Right lung (tissue), 10 donors: ENCODE measurements at places on chromosomes 13 and 19.

GRCh38 chr13:101115762-101116171 is 300.5 kb downstream of the NALCN start:
- no peak for DNase-seq

- no peak for DNase-seq
Measured at GRCh38 chr13:29846475-29847256, 3.8 kb downstream of the UBL3 start.

DNA sequence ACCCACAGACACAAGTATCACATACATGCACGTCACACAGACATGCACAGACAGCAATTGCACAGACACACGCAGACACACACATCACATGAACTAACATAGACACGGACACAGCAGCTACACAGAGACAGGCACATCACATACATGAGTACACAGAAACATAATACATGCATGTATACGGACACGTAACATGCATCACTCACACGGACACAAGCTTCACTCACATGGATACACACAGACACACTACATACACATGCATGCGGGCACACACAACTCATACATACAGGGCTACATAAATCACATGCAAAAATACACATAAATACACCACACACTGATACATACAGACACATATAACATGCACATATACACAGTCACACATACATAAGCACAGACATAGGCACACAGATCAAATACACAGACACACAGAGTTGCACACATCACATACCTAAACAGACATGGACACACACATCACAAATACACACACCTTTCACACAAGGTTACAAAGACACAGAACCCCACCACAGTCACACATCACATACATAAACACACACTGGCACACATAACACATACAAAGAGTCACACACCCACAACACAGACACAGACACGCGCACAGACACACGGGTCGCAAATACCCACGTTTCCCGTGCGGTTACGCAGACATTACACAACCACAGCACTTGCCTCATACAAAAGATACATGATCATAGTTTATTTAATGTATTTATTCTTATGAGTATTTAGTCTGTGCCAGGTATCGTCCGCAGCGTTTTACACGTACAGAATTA is 1.1 kb upstream of the LMTK3 start:
- DNase-seq: no peak

- no peak for DNase-seq
Measured at GRCh38 chr19:52464798-52465470, 11.6 kb downstream of the ZNF578 start.

GRCh38 chr13:112928972-112929782 is 39.8 kb upstream of the MCF2L start:
- DNase-seq: peak; percentile 52

GRCh38 chr13:74533226-74533625 is 399.0 kb upstream of the KLF12 start:
- peak; percentile 34 for DNase-seq

DNA sequence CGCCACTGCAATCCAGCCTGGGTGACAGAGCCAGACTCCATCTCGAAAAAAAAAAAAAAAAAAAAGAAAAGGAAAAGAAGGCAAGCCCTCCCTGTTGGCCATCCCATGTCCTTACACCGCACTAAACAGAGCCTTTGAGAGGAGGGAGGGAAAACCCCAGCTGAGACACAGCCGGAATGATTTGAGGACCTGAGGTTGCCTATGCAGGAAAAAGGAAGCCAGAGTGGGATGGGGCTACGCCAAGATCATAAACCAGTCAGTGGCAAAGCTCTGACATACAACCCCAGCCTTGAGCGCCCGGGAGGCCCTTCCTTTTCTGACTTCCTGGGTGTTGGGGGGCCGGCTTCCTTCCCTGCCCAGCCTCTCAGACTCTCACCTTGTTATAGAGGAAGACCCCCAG is 12.5 kb upstream of the CHERP start:
- no peak for DNase-seq

DNA sequence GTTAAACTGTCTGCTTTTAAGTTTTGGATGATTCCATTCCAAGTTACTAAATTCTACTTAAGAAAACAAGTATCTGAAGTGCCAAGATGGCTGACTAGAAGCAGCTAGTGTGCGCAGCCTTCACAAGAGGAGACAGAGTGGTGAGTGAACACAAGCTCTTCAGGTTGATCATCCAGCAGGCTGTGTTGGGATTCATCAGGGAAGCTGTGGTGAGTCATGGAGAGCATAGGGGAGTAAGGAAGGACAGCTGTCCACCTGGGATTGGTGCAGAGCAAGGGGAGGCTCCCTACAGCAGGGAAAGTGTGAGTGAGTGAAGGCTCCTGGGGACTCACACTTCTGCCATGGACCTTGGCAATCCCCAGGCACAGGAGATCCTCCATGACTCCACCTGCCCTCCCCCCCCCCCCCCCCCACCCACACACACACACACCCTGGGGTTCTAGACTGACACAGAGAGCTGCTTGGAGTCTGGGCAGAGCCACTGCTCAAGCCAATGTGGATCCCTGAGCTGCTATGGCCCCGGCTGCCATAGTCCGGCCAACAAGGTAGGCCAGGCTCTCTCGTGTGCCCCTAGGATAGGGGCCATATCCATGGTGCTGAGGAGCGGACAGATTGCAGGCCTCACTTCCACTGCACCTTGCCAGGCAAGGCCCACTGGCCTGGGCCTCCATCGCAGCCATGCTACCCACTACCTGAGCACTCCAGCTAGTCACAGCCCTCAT is 23.5 kb downstream of the SLC25A15 start:
- DNase-seq: no peak

DNA sequence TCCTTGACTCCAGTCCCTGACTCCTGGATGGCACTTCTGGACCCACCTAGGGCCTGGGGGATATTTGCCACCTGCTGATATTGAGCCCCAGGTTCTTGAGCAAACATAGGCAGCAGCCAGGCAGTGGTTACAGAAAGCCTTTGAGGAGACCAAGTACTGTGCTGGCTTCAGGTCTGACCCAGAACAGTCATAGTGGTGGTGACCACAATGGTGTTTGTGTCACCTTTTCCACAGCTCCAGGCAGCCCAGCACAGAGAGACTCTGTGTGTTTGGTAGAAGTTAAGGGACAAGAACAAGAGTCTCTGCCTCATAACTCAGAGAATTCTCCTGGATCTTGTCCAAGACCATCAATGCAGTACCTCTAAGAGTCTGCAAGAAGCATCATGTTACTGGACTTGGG is 14.6 kb upstream of the CLC start:
- DNase-seq: no peak

DNA sequence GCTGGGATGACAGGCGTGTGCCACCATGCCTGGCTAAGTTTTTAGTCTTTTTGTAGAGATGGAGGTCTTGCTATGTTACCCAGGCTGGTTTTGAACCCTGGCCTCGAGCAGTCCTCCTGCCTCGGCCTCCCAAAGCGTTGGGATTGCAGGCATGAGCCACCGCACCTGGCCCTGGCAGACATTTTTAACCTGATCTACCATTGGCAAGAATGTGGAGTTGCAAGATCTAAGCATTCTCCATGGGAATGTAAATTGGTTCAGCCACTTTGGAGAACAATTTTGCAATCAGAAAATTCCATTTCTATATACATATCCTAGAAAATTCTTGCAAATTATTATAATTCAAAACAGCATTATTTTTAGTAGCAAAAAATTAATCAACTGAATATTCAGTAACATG is 24.3 kb upstream of the DCUN1D2 start:
- DNase-seq: no peak

DNA sequence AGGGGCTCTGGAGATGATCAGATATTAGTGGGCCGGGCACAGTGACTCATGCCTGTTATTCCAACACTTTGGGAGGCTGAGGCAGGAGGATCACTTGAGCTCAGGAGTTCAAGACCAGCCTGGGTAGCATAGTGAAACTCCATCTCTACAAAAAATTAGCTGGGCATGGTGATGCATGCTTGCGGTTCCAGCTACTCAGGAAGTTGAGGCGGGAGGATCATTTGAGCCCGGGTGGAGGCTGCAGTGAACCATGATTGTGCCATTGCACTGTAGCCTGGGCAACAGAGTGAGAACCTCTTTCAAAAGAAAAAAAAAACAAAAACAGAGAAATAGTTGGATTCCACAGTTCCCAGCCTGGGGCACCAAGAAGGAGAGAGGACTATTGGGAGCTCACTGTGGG is 17.9 kb upstream of the SHFL start:
- DNase-seq: no peak

- DNase-seq: peak; percentile 80
Measured at GRCh38 chr19:46408664-46409039, 4.7 kb downstream of the CCDC8 start.

DNA sequence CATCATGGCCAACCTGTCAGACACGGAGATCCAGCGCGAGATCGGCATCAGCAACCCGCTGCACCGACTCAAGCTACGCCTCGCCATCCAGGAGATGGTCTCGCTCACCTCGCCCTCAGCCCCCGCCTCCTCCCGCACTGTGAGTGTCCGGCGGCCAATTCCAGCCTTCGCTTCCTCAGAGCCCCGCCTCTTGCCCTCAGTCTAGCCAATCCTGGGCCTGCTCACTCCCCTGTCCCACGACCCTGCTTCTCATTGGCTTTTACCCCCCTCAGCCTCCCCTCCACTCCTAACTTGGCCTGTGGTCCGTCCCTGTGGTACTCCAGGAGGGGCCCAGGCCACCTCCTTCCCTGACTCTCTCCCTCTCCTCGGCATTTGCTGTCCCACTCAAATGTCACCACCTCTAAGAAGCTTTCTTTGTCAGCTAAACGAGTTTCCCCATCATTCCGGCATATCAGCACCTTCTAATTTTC is 12.3 kb downstream of the HRC start:
- DNase-seq: peak; percentile 86

DNA sequence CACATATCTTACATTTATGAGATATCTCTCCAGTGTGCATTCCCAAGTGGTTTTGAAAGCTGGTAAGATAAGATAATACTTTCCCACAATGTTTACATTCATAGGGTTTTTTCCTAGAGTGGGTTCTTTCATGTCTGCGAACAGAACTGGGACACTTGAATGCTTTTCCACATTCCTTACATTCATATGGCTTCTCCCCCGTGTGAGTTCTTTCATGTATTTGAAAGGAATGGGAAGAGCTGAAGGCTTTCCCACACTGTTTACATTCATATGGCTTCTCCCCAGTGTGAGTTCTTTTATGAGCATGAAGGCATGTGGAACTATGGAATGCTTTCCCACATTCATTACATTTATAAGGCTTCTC is 19.7 kb downstream of the ZNF433 start:
- no peak for DNase-seq

DNA sequence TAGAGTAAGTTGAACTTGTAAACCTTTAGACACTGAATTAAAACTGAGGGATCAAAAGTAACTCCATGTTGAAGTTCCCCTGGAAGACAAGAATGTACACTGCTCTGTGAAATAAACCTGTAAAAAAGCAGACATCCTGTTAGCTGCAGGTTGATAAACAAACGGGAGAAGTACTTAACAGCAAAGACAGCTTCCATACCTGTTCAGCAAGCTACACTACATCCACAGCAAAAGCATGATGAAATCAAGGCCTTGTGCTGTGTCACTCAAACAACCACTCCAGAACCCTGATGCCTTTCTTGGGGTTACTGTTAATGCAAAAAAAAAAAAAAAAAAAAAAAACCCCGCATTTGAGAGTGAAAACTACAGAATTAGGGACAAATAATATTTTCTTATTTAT is 20.8 kb downstream of the ANKRD10 start:
- no peak for DNase-seq
